ENCODE measurements at places on chromosomes 5 and 9.

GRCh38 chr9:99823681-99824377 lies 2.1 kb downstream of the NR4A3 start:
- DNase-seq = peak; percentile 51

DNA sequence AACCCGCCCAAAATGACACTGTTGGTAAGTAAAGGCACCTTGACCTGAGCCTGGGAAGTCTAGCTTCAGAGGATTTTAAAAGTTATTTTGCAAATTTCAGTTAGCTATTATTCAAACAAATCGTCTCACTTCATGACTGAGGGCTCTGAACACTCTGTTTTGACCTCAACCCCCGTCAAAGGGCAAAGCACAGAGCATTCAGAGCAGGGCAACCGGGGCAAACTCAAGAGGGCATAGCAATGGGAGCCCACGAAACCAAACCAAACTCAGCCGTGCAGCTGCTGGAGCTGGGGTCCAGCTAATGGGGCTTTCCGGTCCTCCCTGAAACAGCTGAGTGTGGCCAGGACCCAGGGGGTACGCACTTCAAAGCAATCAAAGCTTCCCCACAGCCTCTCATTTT lies 1.6 kb downstream of the C9 start:
- DNase-seq = no peak

DNA sequence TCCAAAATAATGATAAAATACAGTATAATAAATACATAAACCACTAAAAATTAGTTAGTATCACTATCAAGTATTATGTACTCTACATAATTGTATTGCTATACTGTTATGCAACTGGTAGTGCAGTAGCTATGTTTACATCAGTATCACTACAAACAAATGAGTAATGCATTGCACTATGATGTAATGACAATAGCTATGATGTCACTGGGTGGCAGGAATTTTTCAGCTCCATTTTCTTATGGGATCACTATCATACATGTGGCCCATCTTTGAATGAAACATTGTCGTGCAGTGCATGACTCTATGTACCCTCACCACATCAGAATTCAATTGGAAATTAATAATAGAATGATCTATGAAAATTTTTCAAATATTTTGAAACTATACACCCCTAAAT lies 201.3 kb downstream of the MPDZ start:
- no peak for DNase-seq

DNA sequence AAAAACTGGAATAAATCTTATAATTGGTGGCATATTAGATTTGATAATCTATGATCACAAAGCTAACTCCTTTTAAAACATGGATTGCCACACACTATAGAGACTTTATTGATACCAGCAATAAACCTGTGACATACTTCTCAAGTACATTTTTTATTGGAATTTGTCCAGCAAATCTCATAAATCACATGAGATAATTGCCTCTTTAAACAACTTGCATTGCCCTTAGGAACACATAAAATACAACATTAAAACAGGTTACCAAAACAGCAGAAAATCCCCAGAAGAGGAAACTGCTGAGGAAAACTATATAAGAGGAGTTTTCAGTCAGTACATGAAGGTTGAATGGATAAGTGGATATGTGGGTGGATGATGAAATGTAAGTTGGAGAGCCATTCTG lies 124.6 kb downstream of the SNCAIP start:
- no peak for DNase-seq

- DNase-seq = no peak
These were observed 81.6 kb upstream of the PHYKPL start for GRCh38 chr5:178314061-178314660.

- DNase-seq = no peak
These were observed 32.2 kb downstream of the PDE6A start for GRCh38 chr5:149912226-149912871.

GRCh38 chr5:161167016-161167767 lies 315.2 kb upstream of the ATP10B start:
- DNase-seq = no peak

- DNase-seq = no peak
These were observed 67.3 kb downstream of the DOCK8 start for GRCh38 chr9:281741-282645.

GRCh38 chr5:107717816-107718215 lies 47.1 kb upstream of the EFNA5 start:
- DNase-seq = no peak

- no peak for DNase-seq
These were observed 30.3 kb upstream of the AKNA start for GRCh38 chr9:114418053-114418452.

All from heart left ventricle (tissue), 16 donors.